ENCODE measurements at places on chromosomes 6 and 20. TPM values are rescaled to one million over a fixed set of nuclear protein-coding genes. Genes with fewer than 3 reads are reported as not detected.

The MUC22 gene
- total RNA-seq = not detected

DNA sequence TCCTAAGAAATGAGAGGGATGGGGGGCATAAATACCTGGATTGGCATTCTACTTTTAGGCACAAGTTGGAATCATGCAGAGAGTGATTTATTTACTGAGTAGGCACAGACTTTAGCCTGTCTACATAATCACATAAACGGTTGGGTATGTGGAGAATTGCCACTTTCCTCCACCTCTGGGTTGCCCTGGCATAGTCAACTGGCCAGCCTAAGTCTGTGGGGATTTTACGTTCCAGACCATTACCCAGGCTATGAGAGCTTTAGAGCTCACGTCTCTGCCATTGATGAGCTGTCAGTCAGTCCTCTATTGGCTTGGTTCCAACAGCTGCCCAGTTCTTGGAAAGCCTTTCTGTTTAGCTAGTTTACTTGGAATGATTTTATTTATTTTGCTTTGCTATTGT, 5.0 kb upstream of the BHLHE23 start:
- H3K27me3 ChIP-seq = peaks cover 91% of the 10 kb centered on the region
- no peak for DNase-seq
- no peaks in the 10 kb centered on the region for H3K4me1 ChIP-seq
- H3K27ac ChIP-seq = no peak overlapping the region
- H3K36me3 ChIP-seq = no peaks in the 10 kb centered on the region
- no peak overlapping the region for H3K4me3 ChIP-seq

GRCh38 chr20:1945660-1946059, 48.2 kb downstream of the PDYN start:
- H3K27me3 ChIP-seq = peaks cover 37% of the 10 kb centered on the region
- DNase-seq = no peak
- peaks cover 24% of the 10 kb centered on the region for H3K4me1 ChIP-seq

The AVP gene
- total RNA-seq = not detected

The DEFB115 gene
- total RNA-seq = not detected

GRCh38 chr6:9409126-9409525, 973.8 kb upstream of the SLC35B3 start:
- no peak overlapping the region for H3K27ac ChIP-seq
- no peak overlapping the region for H3K4me3 ChIP-seq
- no peaks in the 10 kb centered on the region for H3K27me3 ChIP-seq
- no peak for DNase-seq
- H3K4me1 ChIP-seq = no peaks in the 10 kb centered on the region

DNA sequence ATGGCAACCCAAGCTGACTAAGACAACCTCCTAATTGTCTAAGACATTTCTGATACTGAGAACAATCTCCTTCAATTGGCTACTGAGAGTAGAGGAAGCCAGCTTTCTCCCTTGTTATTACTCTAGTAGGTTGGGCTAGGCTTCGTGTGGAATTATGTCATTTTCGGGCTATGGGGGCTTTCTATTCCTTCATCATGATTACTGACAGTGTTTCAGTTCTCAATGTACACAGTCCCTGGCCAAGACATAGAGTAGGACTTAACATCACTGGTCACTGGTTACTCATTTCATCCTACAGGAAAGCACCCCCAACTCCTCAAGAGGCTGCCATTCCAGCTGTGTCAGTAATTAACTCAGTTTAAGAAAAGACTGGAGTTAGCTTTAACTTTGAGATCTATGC, 100.0 kb downstream of the KIF6 start:
- no peaks in the 10 kb centered on the region for H3K27me3 ChIP-seq
- H3K4me3 ChIP-seq = no peak overlapping the region
- no peak for DNase-seq

The HLA-DRA gene
- total RNA-seq = 5.8 TPM

GRCh38 chr6:95208621-95209020, 368.7 kb upstream of the MANEA start:
- no peaks in the 10 kb centered on the region for H3K4me1 ChIP-seq
- H3K36me3 ChIP-seq = no peaks in the 10 kb centered on the region
- no peak for DNase-seq
- H3K27me3 ChIP-seq = no peaks in the 10 kb centered on the region
- H3K27ac ChIP-seq = no peak overlapping the region

The C6orf52 gene
- total RNA-seq = not detected

All from osteoblast (primary cell).